ENCODE measurements at places on chromosomes 6 and 20.

DNA sequence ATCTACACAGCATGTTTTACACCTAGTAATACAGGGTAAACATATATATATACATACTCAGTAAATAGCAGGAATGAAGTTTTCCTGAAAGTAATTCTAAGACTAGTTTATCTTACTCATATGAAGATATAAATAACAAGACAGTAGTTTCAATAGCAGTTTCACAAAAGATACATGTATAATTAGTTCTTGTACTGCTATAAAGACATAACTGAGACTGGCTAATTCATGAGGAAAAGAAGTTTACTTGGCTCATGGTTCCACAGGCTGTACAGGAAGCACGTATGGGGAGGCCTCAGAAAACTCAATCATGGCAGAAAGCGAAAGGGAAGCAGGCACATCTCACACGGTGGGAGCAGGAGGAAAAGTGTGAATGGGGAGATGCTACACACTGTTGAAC, 16.9 kb downstream of the RARS2 start:
- no peak for DNase-seq

DNA sequence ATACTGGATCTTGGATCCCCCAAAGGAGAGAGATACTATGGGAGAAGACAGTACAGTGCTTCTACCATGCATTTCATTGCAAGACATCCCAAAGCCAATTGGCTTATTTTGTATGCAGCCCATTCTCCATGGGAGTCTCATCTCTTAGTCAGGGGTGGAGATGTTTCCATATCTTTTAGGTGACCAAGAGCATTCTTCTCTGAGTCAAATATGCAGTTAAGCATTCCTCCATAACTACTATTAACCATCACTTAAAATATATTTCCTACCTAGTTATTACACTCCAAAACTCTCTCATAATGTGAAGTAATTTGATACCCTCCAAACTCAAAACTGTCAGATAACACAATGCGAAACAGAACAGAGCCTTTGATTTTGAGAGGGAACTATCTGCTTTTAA, 542.6 kb downstream of the HDGFL1 start:
- no peak for DNase-seq

- DNase-seq = no peak
Measured at GRCh38 chr6:112049026-112049799, 4.7 kb upstream of the CCN6 start.

DNA sequence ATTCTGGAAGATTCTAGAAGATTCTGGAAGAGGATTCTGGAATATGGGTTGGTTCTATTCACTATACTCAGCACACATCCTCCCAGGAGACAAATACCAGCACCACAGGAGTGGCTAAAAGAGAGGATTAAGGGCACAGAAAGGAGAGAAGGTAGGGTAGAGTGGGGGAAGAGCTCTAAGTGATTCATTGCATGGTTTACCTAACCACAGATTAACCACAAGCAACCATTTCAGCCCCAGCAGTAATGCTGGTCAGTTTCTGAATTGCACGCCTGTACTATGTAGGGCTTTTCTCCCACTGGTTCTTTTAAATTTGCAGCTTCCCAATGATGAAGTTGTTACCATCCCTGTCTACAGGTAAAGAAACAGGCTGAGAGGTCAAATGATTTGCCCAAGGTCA, 192.7 kb upstream of the PMEPA1 start:
- no peak for DNase-seq

DNA sequence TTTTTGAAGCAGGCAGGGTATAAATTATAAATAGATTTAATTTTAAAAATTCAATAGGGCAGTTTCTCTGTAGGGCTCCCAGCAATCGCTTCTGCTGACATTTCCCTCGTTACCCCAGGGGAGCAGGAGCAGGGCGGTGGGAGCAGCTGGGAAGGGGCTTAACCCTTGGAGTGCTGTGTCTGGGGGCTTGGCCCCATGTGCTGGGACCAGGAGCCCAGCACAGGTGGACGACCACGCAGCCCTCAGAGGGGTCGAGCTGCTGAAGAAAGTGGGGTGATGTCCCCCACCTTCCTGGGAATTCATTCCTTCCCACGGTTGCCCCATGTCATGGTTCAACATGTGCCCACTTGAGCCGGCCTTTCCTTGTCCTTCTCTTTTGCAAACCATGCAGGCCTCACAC, 67.5 kb upstream of the STX16 start:
- no peak for DNase-seq
